Ovary (tissue), 10 donors: ENCODE measurements at places on chromosomes 13 and 19. TPM values are rescaled to one million over a fixed set of nuclear protein-coding genes. Genes with fewer than 3 reads are reported as not detected.

- no peak for DNase-seq
Observed at GRCh38 chr19:38268539-38268938, 4.2 kb downstream of the SPINT2 start.

- no peak for DNase-seq
Observed at GRCh38 chr13:78323848-78324247, 279.5 kb downstream of the POU4F1 start.

DNA sequence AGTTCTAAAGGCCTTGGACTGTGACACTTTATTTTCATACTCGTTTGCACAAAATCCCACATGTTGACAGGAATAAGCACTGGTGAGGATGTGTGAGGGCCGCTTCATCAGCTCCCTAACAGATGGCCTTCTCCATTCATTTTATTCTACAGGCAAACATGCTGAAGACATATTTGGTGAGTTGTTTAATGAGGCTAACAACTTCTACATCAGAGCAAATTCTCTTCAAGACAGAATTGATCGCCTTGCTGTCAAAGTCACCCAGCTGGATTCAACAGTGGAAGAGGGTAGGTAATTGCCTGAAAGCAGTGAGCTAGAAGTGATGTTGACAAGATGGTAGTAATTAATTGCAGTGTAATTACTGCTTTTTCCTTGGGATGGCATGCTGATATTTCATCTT lies 95.7 kb downstream of the GPR12 start:
- no peak for DNase-seq

GRCh38 chr19:4534836-4535658 lies at the start of gene PLIN5:
PLIN5 (minus strand) TSS chr19:4535224; CDS start chr19:4534074, 1,150 bp downstream.
- peak; percentile 98 for DNase-seq

The OR7D2 gene
- polyA plus RNA-seq: not detected

GRCh38 chr19:46126086-46126580 lies 1.6 kb upstream of the IGFL3 start:
- no peak for DNase-seq

The PINLYP gene
- polyA plus RNA-seq: 29.9 TPM

The CEACAM3 gene
- polyA plus RNA-seq: 0.62 TPM

The CEACAM6 gene
- 0.07 TPM for polyA plus RNA-seq

The ZNF571 gene
- 6.8 TPM for polyA plus RNA-seq

DNA sequence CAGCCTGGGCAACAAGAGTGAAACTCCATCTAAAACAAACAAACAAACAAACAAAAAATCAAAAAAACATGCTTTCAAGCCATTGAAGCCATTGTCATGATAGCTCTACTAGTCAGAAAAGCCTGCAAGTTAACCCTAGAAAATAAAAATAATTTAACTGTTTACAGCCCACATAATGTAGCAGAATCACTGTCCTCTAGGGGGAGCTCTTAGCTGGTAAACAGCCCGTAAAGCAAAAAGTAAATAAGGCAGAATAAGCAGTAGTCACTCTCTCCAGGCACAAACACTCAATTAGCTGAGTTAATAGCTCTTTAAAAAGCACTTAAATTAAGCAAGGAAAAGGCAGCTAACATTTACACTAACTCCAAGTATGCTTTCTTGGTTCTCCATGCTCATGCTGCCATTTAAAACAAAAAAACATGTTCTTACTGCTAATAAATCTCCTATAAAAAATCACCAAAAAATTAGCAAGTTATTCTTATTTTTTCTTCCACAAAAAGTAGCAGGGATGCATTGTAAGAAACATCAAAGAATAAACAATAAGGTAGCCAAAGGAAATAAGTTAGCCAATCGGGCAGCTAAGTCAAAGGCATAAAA lies 11.3 kb downstream of the LILRB4 start:
- no peak for DNase-seq

The TARM1 gene
- polyA plus RNA-seq: not detected

- DNase-seq: no peak
Observed at GRCh38 chr13:96860882-96861281, 133.4 kb downstream of the OXGR1 start.

DNA sequence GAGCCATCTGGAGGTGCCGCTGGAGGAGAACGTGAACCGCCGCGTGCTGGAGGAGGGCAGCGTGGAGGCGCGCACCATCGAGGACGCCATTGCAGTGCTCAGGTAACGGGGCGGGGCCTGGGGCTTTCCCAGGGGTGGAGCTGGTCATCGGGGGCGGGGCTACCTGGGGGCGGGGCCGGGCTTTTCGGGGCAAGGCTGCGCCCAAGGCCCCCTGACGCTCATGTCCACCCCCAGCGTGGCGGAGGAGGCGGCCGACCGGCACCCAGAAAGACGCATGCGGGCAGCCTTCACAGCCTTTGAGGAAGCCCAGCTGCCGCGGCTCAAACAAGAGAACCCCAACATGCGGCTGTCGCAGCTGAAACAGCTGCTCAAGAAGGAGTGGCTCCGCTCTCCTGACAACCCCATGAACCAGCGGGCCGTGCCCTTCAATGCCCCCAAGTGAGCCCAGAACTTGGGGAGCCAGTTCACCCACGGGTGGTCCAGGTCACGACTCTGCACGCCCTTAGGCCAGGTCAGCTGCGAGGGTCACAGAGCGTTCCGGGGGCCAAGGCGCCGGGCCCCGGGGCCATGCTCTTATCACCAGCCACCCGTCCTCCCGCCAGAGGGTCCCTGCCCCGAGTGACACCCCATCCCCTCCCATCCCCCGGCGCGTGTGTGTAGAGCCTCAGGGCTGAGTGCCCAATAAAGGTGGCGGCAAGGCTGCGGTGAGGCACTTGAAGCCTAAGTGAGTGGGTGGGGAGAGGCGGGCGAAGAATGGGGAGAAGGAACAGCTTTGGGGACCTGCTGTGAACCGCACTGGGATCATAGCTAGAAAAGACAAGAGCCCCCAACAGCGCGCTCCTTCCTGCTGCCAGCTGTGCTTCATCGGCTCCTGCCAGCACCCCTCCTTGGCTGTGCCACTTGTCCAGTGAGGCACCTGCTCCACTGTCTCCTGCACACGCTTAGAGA lies 10.7 kb downstream of the CCDC124 start:
- peak; percentile 68 for DNase-seq

DNA sequence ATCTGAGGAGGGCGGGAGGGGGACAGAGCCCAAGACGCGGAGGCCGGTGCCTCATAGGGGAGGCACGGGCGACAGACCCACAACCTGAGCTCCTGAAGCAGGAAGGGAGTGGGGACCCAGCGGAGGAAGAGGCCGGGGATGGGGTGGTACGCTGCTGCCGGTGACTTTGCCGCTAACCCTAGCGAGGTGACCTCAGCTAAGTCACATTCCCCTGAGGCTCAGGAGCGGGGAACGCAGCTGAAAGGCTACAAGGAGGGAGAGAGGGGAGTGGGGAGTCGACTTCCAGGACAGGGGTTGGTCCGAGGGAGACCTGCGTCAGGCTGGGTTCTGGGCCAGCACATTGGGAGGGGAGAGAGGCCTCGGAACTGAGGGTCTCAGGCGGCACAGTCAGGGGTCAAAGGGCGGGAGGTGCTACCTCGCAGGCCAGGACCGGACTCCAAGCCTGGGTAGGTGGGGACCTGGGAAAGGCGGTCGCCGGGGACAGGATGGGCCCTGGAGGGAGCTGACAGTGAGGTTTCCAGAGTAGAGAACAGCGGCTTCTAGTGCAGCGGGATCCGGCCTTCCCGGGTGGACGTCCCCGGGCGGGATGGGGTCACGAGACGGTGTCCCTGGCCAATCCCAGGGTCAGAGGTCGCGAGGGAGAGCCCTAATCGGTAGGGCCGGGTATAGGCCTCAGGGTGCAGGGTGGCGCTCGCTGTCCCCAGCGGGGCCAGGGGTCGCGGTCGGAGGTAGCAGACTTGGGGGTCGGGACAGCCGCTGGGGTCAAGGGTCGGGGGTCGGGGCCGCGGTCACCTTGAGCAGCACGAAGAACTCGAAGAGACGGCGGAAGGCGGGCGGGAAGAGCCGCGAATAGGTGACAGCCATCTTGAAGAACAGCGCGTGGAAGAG lies 699 bp downstream of the TMEM259 start:
- DNase-seq: peak; percentile 63

GRCh38 chr13:110628477-110628793 lies 13.1 kb downstream of the NAXD start:
- no peak for DNase-seq

GRCh38 chr13:64438084-64438483 lies 2792.1 kb downstream of the PCDH9 start:
- DNase-seq: no peak

DNA sequence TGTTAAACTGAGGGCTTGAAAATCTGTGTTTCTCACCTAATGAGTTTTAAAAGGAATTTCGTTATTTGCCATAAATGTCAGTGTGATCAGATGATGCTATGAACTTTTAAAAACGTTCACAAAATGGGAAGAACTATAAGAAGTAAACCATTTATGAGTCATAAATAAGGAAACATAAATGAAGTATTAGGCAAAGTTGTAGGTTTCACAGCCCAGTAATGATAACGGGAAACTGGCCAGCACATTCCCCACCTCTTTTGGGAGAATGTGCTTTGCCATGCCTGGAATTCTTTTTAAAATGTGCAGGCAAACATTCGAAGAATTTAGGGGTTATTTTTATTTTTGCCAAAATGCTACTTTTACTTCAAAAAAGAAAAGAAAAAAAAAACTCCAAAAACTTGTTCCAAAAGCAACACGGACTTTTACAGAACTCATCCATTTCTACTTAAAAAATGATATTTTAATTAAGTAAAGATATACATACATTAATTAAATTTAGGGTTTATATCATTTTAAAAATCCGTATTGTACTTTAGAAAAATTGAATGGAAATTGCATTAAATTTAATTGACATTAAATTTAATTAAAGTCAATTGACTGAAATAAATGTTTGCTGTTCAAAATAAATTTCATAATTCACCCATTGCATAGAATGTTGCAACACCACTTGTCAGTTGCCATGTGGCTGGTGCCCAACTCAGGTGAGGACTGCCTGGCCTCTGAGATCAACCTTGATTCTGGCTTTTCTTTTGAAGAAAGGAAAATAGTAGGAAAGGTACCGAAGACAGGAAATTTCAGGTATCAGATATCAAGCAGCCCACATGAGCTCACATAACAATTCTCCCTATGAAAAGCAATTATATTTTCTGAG lies 1198.5 kb downstream of the EFNB2 start:
- no peak for DNase-seq

- no peak for DNase-seq
Observed at GRCh38 chr13:24251525-24251924, 57.9 kb upstream of the C1QTNF9 start.

The SYCN gene
- not detected for polyA plus RNA-seq

- no peak for DNase-seq
Observed at GRCh38 chr13:87777387-87777786, 106.2 kb downstream of the SLITRK5 start.

- DNase-seq: no peak
Observed at GRCh38 chr13:108082481-108082880, 132.9 kb downstream of the LIG4 start.

The MATK gene
- polyA plus RNA-seq: 0.25 TPM

The KLK10 gene
- polyA plus RNA-seq: 15.7 TPM
